Urinary bladder (tissue), 4 donors: ENCODE measurements at places on chromosomes 12 and 14.

- DNase-seq = no peak
Measured at GRCh38 chr14:104993306-104993705, 7.7 kb downstream of the CLBA1 start.

- no peak for DNase-seq
Measured at GRCh38 chr12:116303066-116303465, 25.6 kb upstream of the MED13L start.

DNA sequence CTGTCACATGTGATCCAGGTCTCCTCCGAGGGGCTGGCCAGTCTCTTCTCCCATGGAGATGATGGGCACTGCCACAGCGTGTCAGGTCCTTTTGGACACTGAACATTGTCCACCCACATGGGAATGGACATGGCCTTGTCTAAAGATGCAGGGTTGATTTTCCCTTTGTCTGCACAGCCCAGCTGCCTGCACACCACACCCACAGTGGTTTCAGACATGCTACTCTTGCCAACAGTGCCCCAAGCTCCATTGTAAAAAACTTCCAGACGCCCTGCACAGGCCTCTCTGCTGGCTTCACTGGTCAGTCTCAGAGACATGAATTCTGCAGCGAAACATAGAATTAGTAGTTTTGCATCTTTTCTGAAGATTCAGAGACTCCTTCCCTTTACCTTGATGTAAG lies 18.5 kb downstream of the CD163 start:
- DNase-seq = no peak

DNA sequence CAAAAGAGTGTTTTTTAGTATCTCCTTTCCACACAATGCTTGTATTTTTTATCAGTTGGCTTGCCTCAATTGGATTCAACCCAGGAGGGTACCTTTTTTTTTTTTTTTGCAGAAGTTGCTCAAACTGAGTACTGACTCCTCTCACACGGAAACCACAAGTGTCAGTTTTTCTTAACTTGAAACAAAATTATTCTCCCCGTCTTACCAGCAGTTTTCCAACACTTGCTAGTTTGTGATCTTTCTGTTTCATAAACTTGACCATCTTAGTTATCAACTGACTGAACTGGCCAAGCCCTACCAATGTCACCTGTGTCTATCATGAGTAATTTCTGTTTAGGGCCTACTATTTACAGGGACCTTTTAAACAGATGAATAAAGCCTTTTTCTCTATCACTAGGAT lies 34.1 kb upstream of the ITPR2 start:
- DNase-seq = no peak

DNA sequence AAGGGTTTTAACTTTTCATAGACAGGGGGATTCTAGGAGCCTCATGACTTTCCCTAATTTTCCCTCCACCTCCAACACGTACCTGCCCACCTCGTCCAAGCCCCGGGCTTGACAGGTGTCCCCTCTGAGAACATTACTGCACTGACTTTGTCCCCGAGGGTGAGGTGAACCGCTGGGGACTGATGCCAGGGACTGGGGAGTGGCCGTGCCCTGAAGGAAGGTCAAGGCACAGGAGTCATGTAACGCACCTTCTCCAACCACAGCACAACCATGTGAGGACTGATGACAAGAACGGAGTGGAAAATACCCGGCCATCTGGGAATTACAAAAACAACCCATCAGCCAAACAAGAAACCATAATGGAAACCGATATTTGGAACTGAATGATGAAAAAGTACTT lies 214.7 kb upstream of the C14orf180 start:
- no peak for DNase-seq
